H1 (cell line): ENCODE measurements at places on chromosomes 3 and 15.

GRCh38 chr3:4717363-4717740 lies 224.2 kb downstream of the ITPR1 start:
- no peak for DNase-seq

- no peak for DNase-seq
These were observed 331.7 kb downstream of the RBMS3 start for GRCh38 chr3:29612536-29612935.

GRCh38 chr3:182861348-182861747 lies 68.0 kb downstream of the ATP11B start:
- no peak for DNase-seq

DNA sequence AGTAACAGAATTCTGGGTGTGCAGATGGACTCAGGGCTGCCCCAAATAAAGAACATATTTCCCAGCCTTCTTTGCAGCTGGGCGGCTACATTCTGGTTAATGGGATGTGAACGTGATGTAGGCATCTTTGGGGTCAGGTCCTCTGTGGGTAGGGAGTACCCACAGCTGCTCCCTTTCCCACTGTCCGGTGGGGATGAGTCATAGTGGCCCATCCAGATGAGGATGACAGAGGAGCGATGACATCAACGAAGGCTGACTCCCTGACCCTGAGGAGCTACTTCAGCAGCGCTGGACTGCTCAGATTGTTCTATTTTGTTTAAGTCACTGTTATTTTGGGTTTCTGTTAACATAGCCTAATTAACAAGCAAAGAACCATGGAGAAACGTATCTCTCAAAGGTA lies 38.0 kb downstream of the SRPRB start:
- no peak for DNase-seq

- DNase-seq: no peak
These were observed 4.3 kb upstream of the LRRK1 start for GRCh38 chr15:100914876-100915275.

DNA sequence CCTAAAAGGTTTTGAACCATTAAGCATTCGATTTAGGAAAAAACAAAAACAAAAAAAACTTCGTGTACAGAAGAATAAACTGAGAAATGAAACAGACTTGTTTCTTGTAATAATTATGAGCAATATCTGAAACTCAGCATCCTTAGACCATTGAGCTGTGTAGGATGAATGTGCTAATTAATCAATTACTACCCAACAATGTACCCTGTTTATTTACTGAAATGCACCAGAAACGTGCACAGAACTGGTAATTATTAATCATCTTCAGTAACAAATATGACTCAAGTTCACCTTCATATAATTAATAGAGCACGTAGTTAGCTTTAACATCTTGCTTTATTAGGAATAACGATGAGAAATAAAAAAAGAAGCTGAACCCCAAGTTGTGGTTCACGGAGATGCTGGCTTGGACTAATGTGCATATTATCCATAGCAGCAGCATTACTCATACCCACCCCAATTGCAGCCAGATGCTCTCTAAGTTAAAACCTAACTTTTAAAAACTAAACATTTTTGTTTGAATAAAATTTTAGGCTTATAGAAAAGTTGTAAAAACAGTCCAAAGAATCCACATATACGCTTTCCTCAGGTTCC lies 10.2 kb upstream of the C15orf61 start:
- no peak for DNase-seq

- DNase-seq: no peak
These were observed 580 bp upstream of the MAGEF1 start for GRCh38 chr3:184712248-184713039.

GRCh38 chr3:123140550-123140949 lies 61.2 kb upstream of the SEC22A start:
- DNase-seq: no peak

- DNase-seq: no peak
These were observed 51.1 kb upstream of the POLG start for GRCh38 chr15:89385596-89386331.

DNA sequence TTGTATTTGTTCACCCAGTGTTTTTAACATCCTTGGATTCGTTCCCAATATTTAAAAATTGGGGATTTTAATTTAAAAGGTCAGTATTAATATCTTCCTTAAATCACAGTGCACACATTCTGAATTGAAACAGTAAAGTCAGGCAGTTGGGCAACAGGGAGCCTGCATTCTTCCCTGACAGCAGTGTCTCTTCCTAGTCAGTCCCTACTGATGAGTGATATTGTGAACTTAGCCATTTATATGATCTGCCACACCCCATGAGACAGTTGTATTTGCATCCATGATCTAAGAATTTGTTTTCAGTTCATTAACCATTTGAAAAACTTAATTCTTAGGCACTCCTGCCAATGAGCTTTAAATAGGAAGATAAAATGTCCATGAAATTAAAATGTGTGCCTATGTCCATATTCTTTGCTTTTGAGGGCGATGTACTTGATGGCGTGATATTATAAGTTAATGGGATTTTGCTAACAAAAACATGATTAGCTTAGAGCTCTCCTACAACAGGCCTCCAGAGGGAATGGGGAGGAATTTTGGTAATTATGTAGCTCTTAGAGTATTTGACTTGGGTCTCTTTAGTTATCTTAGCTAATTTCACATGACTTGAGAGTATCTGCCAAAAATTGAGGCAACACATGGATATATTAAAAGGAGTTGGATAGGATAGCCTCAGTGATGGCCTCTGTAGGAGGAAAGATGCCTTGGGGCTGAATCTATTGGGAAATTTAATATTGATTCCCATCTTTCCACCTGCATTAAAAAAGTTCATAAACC lies 219.3 kb downstream of the PTPRG start:
- no peak for DNase-seq

- no peak for DNase-seq
These were observed 14.2 kb downstream of the TERC start for GRCh38 chr3:169750665-169751064.

GRCh38 chr3:107524841-107525643 lies 2.3 kb downstream of the BBX start:
- no peak for DNase-seq

GRCh38 chr3:134904776-134905646 lies 110.0 kb downstream of the EPHB1 start:
- DNase-seq: no peak

GRCh38 chr3:37753428-37753827 lies 108.3 kb upstream of the CTDSPL start:
- no peak for DNase-seq

DNA sequence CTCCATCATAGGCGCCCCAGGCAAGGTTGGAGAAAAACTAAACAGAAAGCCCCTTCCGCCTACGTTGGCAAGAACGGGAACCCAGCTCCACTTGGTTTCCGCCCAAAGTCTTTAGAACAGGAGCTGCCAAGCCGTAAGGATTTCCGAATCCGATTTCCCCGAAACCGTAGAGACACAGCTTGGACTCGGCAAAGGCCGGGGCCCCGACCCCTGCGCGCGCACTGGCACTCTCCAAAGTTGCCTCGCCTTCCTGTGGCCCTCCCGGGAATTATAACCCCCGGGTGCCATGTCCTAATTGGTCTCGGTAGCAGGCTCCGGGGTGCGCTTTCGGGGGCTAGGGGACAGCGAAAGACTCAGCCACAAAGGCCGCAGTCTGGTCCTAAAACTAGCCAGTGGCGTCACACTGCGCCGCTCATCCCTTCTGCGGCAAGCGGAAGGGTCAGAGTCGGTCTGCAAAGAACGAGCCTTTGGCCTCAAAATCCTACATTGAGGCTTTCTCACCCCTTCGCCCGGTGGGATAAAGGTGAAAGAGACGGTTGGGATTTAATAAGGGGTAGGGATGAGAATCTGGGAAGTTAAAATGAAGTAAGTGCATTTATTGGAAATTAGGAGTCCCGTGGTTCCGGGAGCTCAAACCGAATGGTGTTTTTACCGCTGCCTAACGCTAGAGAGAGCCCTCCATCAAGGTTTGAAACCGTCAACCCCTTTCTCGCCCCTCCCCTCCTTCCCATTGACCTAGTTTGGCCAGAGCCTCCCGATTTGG lies 6.8 kb downstream of the BCL6 start:
- peak; percentile 85 for DNase-seq

DNA sequence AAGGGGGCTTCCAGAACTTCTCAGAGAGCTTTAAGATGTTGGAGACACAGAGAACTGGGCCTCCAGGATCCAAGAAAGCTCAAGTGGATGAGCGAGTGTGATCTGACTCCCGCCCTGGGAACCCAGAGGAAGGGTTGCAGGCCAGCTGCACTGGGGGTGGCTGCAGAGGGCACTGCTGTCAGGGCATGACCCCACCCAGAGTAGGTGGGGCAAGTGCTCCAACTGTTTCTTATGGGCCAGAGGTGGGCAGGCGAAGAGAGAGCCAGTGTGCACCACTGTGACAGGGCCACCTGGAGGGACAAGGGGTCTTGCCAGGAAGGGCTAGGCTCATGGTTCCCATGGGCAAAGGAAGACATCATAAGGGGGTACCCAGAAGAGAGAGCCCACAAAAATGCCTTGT lies 48.8 kb downstream of the EXOG start:
- no peak for DNase-seq

- no peak for DNase-seq
These were observed 315.0 kb downstream of the OCA2 start for GRCh38 chr15:27784107-27784506.

DNA sequence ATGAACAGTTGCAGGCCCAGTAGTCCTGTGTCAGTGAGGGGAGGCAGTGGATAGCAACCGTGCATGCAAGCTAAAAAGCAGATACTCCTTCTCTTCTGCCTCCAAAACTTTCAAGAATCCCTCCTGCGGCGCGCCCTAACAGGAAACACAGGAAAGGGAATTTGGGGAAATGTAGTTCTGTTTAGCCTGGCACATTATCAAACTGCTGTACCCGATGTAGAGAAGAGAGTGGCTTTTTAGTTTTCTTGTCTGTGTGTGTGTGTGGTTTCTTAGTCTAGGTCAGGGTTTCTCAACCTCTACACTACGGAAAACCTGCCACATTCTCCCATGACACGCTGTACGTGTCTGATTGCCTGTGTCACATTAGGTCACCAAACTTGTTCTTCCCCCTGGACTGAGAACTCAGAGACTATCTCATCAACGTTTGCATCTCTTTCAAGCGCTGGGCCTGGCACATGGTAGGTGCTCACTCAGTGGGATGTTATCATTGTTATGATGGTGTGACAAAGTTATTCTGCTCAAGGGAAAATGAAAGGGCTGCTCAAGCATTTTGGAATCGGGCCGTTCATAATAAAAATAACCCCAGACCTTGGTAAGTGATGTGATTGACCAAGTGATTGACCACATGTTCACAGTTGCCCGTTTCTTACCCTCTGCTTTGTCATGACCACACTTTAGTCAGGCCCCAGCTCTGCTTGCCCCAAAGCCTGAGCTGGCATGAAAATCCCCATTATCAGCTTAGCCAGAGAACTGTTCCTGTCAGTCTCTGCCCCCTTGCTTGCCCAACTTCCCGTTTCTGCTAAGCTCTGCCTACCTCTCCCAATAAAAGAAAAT lies 33.2 kb downstream of the TM4SF4 start:
- DNase-seq: no peak

DNA sequence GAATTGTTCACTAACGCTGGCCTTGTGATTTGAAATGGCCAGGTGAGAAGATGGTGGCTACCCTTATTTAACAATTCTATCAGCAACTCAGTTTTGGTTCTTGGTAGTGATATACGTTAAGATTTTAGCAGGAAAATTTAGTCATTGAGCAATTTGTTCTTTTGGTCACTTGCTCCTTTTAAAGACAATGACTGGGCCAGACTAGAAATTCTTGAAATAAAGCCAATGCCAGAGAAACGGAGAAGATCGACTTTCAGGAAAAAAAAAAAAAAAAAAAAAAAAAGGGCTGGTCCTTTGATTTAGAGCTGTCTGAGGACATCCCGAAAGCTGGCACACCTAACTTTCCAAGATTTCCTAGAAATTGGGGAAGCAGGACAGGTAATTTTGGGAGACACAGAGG lies 178.5 kb downstream of the FNDC3B start:
- DNase-seq: no peak

DNA sequence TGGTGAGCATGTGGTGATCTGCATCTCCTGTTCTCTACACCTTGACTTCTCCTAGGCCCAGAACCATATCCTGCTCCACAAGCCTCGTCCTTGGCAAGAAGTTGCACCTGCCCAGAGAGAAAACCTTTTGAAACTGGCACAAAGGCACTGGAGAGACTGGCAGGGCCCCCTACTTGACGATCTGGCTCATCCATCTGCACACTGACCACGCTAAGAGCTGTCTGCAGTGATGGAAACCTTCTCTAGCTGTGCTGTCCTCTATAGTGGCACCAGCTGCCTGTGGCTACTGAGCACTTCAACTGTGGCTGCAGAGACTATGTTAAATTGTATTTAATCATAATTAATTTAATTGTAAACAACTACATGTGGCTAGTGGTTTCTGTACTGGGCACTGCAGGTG lies 26.2 kb upstream of the SRP14 start:
- no peak for DNase-seq

GRCh38 chr3:13886593-13887129 lies 6.8 kb upstream of the WNT7A start:
- no peak for DNase-seq

GRCh38 chr15:47820747-47821319 lies 103.5 kb downstream of the SEMA6D start:
- no peak for DNase-seq

- DNase-seq: peak; percentile 65
These were observed 1.4 kb upstream of the NDUFAF3 start for GRCh38 chr3:49020330-49021212.

DNA sequence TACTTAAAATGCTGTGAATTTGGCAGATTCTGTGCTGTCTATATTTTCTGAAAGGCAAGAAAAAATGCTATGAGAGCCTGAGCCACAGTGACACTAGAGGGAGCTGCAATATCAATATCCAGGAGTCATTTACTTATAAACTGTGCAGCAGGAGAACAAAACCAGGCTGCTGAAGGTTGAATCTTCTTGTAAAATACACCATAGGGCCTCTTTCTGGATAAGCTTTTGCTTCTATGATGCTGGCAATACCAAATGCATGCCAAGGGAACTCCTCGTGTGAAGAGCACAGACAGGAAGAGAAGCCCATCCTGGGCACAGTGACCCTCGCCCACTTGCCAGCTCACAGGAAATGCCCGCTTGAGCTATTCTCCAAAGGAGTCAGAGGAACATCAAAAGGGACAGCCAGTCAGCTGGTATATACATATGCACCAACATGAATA lies 48.0 kb upstream of the TSPAN3 start:
- no peak for DNase-seq

DNA sequence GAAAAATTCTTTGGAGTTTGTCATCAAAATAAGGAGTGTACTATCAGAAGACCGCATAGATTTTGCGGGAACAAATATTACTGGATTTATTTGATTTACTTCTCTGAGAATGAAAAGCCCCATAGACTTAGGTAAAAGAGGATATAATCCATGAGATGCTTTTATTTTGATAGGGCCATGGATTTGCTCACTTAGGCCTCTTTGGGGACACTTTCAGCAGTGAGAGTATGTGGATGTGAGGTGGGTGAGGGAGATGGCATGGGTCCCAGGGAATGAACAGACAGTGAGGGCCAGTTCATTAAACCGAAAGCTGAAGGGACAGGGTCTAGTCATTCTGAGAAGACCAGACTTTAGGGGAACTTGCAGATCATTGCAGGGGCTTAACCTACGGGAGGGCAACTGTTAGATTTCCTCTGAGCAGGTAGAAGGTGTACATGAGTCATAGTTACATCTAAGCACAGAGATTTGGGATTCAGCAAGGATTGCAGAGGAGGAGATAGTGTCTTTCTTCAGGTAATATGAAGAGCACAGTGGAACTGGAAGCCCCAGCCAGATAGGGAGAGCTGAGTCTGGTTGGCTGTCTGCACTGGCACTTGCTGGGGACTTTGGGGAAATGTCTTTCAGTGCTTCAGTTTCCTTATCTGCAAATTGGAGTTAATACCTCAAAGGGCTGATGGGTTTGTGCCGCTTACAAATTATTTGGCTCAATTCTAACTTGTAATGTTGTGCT lies 30.8 kb downstream of the SH3GL3 start:
- DNase-seq: no peak

GRCh38 chr3:143576568-143577270 lies 271.5 kb downstream of the SLC9A9 start:
- no peak for DNase-seq
